Stimulated activated CD4-positive, alpha-beta T cell treated with anti-CD3 and anti-CD28 coated beads, Interleukin-1b, Interleukin-23, amount 100 ng/mL, for 1 hour (primary cell): ENCODE measurements at places on chromosomes 12 and 14.
A peak's percentile ranks its signal among the peaks of the same experiment; 100 is the strongest.

- DNase-seq, result no peak
Measured at GRCh38 chr14:94345344-94346064, 22.4 kb upstream of the SERPINA6 start.

DNA sequence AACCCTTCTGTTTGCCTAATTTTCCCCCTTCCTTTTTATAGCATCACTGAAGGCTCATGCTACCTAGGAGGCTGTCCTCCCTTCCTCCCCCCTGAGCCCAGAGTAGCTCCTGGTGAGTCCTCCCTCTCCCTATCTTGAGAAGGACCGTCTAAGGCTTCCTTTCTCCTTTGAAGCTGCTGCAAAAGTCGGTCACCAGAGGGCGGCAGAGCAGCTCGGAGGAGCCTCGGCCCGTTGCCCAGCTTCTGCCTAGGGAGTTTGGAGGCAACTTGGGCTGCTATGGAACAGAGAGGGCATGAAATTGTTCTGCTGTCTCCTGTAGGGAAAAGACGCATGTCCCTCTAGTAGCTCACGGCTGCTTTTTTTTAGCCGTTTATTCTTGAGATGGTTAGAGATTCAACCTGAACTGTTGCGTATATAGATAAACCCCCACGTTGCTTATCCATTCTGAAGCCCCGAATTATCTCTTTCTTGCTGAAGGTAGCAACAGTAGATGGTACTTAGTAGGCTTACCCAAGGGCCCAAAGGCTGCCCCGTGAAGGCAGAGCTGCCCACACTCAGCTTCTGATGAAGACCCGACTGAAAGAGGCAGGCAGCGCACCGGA, 5.7 kb downstream of the WNT5B start:
- peak; percentile 49 for DNase-seq

DNA sequence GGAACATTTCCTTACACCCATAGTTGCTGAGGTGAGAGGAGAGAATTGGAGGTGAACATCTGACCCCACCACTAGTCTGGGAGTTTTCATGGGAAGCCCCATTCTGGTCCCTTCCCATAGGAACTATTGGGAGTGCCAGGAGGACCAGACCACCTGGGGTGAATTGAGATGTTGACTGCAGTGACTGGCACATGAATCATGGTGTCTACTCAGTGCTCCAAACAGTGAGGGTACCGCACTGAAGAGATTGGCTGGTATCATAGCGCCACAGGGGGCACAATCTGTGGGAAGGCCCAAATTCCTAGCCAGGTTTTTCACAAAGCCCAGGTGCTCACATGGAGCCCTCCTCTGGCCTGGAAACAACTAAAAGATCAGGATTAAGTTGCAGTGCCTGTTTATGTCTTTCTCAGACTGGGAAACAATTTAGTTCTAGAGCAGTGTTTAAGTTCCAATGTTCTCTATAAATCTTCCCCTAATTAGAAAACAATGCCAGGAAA, 3.7 kb upstream of the RNASE9 start:
- DNase-seq, result no peak

GRCh38 chr14:50173891-50174290, 57.5 kb downstream of the SOS2 start:
- DNase-seq, result no peak

DNA sequence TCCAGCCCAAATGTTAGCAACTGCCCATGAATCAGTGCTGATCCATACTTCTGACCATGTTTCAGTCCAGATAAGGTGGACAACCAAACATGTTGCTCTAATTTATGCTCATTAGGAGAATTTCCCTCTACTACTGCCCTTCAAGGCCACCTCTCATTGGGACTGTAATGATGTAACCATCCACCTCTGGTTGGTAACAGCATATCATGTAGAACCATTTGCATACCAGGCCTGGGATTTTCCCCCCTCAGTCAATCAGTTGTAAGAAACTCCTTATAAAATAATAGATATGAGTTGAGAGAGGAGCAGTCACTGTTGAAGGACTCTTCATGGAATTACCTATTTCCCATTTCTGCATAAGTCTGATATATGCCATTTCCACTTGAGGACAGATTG, 17.8 kb upstream of the YAF2 start:
- DNase-seq, result no peak

DNA sequence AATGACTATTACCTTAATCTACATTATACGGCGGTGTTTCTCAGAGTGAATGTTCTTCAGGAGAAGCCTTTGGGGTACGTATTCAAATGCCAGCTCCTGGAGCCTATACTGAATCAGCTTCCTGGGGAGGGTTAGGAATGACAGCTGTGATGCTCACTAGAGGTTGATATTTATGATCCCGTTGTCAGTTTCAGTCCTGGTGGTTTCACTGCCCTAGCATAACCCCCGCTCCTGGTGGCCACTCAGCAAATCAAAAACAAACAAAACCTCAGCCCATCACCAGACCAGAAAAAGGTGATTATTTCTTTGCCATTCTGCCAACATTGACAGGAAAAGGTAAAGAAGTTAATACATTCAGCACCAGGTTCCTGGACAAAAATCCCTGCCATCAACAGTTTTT, 136.5 kb upstream of the CRY1 start:
- DNase-seq, result no peak

DNA sequence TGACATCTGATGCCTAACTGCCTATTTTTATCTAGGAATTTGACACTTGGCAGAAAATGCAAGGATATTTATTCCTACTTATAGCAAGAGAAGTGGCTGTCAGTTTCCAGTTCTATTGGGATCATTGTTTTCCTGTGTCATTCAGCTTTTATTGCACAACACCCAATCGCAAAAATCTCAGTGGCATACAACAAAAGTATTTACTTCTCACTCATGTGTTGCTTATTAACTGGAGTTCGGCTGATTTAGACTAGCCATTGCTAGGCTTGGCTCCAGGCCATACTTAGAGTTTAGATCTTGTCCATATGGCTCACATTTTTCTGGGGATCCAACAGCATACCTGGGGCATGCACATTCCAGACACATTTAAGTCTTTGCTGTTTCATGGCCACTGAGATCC, 218.6 kb upstream of the SYT1 start:
- DNase-seq, result no peak

GRCh38 chr12:105812366-105812765, 326.4 kb downstream of the NUAK1 start:
- DNase-seq, result no peak

DNA sequence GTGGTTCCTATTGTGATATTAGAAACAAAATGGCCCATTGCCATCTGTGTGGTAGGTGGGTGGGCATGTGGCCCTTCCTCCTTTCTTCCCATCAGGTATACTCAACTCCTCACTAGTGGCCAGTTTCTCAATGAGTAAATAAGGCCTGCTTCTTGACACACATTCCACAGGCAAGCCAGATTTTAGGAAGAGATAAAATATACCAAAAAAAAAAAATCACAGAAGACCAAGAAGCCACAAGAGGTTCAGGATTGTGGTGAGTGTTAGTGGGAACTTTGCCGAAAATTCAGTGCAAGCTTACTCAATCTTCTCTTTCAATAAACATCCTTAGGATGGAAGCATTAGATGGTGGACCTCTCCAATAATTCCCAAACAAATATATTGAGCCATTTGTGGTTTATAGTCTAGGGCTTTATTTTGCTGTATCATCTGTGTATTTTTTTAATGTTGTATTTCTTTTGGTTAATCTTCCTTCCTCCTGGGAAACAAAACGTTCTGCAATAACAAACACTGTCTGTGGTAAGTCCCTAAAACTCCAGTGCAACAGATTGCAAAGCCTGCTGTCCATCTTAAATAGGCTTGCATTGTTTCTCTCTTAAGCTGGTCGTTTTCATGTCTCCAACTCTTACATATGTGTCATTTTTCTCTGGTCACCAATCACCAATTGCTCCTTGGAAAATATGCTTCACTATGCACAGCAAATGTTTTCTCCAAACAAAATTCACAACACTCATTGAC, 289.9 kb upstream of the KITLG start:
- DNase-seq, result no peak

DNA sequence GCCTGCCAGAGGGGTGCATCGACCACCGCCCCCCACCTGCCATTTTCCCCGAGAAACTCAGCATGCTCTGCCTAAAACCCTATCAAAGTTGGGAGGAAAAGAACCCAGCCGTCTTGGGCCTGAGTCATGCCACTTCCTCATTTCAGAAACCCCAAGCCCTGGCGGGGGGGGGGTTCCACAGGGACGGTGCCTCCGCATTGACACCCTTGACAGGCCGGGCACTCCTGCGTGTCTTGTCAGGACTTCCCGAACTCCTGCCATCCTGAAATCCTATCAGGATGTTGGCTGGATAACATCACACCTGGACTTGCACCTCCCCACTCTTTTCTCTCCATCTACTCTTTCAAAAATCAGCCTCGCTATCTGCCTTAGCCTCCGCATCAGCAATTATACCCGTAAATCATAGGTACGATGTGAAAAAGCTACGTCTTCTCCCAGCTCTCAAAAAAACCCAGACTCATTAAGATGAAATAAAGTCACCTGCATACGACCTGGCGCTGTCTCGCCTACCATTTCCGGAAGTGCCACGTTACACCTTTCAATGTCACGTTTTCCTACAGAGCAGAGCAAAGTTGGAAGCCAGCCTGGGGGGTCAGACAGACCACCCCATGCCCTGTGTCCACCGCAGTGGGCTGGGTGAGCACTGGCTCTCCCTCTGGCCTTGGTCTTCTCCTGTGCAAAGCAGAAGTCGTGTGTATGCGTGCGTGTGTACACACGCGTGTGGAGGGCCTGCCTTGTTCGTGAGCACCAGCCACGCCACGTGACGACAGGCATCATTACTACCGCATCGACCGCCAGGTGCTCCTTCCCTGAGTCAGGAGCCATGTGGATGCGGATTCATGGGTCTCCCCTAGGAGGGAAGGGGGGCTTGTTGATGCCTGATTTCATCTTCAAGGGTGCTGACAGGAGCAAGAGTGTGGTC, 96.7 kb downstream of the RFLNA start:
- no peak for DNase-seq

DNA sequence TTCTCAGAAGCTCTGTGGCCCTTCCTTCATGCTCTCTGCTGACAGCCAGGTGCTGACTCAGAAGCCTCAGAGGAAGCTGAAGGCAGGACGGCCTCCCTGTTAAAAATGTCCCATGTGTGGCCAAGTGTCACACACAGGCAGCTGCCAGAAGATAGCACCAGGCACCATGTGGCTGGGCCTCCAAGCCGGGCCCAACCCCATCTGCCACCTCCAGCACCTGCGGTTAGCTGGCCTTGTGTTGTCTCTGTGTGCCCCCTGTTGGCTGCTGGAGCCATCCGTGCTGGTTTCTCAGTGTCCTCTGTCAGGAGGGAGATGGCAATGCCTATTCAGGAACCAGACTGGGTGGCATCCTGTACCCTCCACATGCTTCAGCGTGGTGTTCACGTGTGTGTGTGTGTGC, 63.2 kb downstream of the TSPAN11 start:
- DNase-seq, result no peak

DNA sequence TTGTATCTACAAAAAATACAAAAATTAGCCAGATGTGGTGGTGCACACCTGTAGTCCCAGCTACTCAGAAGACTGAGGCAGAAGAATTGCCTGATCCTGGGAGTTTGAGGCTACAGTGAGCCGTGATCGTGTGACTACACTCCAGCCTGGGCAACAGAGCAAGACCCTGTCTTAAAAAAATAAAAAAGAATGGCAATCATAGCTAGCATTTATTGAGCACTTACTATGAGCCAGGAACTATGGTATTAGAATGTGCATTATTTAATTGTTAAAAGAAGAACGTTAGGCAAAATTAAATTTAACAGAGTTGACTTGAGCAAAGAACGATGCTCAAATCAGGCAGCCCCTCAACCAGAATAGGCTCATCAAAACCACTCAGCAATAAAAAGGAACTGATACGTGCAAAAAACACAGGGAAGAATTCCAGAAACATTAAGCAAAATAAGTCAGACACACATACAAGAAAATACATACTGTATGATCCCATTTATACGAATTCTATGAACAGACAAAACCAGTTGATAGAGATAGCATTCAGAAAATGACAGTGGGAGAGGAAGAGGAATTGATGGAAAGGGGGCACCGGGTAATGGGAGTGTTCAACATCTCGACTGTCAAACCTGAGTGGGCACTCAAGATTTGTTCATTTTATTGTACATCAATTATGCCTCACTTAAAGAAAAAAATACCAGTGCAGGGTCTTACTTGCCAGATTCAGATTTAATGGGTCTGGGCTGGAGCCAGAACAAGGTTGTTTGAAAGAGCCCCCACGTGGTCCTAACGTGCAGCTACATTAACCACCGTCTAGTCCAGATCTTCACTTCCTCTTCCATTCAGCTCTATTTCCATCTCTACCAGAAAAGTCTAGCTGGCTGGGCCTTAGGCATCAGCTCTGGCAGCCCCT, 8.0 kb downstream of the SCNN1A start:
- DNase-seq, result no peak

DNA sequence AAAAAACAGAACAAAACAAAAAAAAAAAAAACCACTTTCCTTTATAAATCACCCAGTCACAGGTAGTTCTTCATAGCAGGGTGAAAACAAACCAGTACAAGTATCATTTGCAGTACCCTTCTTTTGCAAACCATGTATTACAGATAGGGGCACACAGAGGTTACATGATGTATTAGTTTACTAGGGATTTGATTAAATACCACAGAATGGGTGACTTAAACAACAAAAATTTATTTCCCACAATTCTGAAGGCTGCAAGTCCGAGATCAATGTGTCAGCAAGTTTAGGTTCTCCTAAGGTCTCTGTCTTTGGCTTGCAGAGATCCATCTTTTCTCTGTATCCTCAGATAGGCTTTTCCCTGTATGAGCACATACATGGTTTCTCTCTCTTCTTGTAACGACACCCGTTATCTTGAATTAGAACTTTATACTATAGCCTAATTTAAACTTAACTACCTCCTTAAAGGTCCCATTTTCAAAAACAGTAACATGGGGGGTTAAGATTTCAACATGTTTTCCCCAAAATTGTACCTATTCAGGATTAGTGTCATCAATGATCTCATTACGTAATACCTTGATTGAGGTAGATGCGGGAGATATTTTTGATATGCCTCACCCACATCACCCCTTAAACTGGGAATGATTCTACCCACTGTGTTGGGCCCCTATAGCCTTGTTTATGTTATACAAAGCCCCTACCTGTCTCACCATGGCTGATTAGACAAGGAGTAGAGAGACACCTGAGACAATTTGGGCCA, 3.5 kb upstream of the CEP128 start:
- DNase-seq, result no peak

DNA sequence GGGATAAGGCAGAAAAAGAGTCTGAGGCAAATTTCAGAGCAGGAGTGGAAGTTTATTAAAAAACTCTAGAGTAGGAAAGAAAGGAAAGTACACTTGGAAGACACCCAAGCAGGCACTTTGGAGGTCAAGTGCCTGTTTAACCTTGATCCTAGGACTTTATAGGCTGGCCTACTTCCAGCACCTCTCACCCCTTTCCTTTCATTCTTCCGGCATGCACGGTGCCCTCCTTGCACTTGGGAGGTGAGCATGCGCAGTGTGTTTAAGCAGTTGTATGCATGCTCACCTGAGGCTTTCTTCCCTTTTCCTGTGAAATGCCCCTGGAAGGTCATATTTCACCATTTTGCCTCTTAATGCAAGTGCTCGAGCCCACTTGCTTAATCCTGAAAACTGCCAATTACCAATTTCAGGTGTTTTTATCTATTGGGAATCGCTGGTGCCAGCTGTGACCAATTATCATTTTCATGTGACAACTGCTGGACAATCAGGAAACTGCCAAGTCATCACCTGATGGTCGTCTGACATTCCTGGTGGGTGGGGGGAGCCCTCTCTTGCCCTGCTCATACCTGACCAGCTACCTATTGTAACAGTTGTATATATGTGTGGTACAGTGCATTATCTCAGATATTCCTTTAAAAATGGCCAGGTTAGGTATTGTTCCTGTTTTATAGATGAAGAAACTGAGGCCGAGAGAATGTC, 53.5 kb downstream of the SUDS3 start:
- DNase-seq, result no peak
